ENCODE measurements at places on chromosomes 7 and 10. TPM values are rescaled to one million over a fixed set of nuclear protein-coding genes. Genes with fewer than 3 reads are reported as not detected.

DNA sequence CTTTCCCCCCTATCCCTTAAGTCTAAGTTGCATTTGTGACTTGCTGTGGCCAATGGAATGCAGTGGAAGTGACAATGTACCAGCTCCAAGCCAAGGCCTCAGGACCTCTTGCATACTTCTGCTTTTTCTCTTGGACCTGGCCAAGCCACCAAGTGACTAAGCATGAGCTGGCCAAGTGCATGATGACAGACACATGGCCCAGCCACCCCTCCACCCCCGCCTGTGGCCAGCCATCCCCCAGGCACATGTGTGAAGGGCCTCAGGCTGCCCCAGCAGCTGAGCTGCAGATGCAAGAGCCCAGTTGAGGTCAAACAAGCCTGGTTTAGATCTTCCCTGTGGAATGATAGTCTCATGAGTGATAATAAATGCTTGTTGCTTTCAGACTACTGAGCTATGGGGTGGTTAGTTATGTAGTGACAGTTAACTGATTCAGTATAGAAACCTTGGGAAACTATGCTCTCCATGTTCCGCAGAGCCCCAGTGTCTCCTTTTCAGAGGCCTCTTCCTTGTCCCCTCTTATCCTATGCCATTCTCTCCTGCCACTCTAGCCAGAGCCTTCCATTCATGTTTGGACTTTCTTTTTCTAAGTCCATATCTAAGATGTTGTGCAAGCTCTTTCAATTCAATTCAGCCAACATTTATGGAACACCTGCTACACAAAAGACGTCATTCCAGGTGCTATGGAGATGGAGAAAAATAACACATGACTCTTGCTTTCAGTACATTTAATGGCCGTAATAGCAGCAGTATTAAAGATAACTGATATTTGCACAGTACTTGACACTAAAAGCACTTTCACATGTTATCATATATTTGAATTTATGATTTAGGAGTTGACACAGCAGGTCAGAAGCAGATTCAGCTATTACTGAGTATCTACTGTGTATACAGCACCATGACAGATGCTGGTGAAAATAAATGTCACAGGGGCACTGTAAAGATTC is 55.5 kb upstream of the LOXL4 start:
- no peak overlapping the region for H3K4me3 ChIP-seq
- no peaks in the 10 kb centered on the region for H3K4me1 ChIP-seq
- H3K36me3 ChIP-seq, result no peaks in the 10 kb centered on the region
- no peak for DNase-seq
- H3K27ac ChIP-seq, result no peak overlapping the region
- H3K27me3 ChIP-seq, result 0 out of 2 replicates have a peak, but pooled peaks cover 2% of the 10 kb centered on the region

COL17A1 gene
- total RNA-seq, result 1.9 TPM

- DNase-seq, result no peak
- H3K4me1 ChIP-seq, result no peaks in the 10 kb centered on the region
- no peak overlapping the region for H3K27ac ChIP-seq
- H3K4me3 ChIP-seq, result no peak overlapping the region
- peaks cover 79% of the 10 kb centered on the region for H3K36me3 ChIP-seq
These were observed 18.0 kb downstream of the CALU start for GRCh38 chr7:128757203-128757602.

DNA sequence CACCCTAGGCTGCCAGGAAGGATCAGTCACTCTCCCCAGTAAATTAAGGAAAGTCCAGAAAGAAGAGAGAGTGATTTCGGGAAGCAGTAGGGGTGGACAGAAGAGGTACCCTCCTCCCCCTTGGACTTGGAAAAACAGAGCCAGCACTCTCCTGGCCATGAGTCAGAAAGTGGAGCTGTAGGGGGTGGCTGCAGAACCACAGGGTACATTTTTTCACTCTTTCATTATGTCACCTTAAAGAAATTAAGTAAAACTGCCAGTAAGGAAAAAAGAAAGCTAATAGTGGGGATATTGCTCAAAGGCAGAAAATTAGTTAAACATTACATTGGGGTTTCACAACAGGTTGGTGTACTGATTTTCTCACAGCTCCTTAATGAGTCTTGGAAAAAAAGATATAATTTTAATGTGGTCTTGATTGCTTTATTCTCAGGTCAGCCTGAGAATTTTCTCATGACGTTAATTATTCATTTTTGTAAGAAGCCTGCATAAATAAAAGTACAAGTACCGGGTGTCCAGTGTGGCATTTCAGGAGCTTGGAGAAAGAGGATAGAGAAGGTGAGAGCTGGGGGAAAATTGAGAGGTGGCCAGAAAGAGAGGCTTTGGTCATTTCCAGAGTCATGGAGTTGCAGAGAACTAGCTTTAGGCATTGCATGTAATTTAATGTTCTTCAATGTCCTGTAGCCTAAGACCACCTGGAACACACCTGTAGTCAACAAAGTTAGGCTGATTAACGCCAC is 23.2 kb upstream of the AOAH start:
- no peaks in the 10 kb centered on the region for H3K27me3 ChIP-seq
- no peak overlapping the region for H3K4me3 ChIP-seq
- H3K4me1 ChIP-seq, result no peaks in the 10 kb centered on the region
- no peak overlapping the region for H3K27ac ChIP-seq
- no peaks in the 10 kb centered on the region for H3K36me3 ChIP-seq

- no peak overlapping the region for H3K4me3 ChIP-seq
- no peaks in the 10 kb centered on the region for H3K4me1 ChIP-seq
- no peaks in the 10 kb centered on the region for H3K36me3 ChIP-seq
- H3K27me3 ChIP-seq, result no peaks in the 10 kb centered on the region
- no peak overlapping the region for H3K27ac ChIP-seq
- DNase-seq, result no peak
These were observed 32.8 kb downstream of the JCAD start for GRCh38 chr10:30026578-30026977.

DNA sequence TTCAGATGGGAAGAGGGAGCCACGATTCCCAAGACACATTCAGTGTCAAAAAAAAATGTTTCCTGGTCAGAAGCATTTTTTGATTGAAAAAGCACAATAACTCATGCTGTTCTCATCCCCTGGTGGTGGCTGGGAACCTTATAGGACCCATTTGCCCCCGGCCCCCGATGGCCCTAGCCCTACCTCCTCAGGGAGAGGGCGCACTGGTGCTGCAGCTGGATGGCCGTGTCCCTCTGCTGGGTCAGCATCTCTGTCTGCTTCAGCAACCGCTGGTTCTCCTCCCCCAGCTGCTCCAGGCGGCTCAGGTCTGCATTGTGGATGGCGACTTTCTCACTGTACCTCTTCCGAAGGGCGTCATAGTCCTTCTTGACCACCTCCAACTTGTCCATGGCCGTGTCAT is 83.3 kb downstream of the DLG5 start:
- no peak overlapping the region for H3K27ac ChIP-seq
- H3K27me3 ChIP-seq, result no peaks in the 10 kb centered on the region
- peaks cover 3% of the 10 kb centered on the region for H3K4me1 ChIP-seq
- peak; percentile 34 for DNase-seq

GRCh38 chr10:129095680-129096064 is 371.4 kb upstream of the MGMT start:
- no peaks in the 10 kb centered on the region for H3K4me1 ChIP-seq
- no peak overlapping the region for H3K4me3 ChIP-seq
- no peaks in the 10 kb centered on the region for H3K27me3 ChIP-seq
- no peaks in the 10 kb centered on the region for H3K36me3 ChIP-seq

DNA sequence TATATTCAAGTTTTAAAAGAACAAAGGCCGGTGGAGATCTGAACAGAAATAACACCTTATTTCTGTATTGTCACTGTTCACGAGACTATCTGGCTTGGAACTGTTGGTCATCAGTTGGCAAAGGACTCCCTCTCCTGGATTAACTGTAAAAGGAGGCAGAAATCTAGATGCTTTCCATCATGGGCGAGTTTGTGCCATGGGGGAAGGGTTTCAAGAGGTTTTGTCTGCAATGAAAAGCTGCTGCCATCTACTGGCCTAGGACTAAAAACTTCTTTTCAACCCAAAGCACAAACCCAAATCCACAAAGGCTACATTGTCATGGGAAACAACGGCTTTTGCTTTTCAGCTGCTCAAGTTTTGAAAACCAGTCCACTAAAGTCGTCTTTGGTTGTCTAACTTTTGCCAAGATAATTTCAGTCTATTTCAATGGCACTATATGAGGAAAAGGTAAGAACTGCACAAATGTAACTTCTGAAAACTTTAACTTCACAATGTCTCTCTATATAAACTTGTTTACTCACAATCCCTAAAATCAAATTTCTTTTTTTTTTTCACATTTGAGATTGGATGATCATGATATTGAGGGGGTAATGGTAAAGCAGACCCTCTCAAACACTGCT is 196.8 kb downstream of the SKAP2 start:
- H3K36me3 ChIP-seq, result no peaks in the 10 kb centered on the region
- H3K4me3 ChIP-seq, result no peak overlapping the region
- H3K27me3 ChIP-seq, result no peaks in the 10 kb centered on the region
- H3K4me1 ChIP-seq, result no peaks in the 10 kb centered on the region
- peak; percentile 89 for DNase-seq
- H3K27ac ChIP-seq, result no peak overlapping the region

PTPRE gene
- total RNA-seq, result 0.70 TPM

DNA sequence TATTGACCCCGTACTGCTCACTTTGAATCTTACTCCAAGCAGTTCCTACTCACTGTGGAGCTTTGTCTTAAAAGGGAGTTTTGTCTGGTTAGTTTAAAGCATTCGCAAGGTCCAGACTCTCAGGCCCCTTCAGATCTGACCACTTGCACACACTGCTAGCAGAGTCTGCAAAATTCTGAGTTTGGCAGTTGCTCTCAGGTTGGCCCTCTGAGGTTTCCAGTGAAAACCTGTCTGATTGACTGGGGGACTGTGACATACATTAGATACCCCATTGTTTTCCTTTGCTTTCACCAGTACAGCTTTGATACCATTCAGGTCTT is 149.2 kb downstream of the XPNPEP1 start:
- H3K27me3 ChIP-seq, result no peaks in the 10 kb centered on the region
- H3K4me1 ChIP-seq, result peaks cover 4% of the 10 kb centered on the region
- no peak for DNase-seq
- H3K4me3 ChIP-seq, result no peak overlapping the region
- H3K36me3 ChIP-seq, result no peaks in the 10 kb centered on the region

GRCh38 chr7:106866298-106867281 is 1.5 kb downstream of the PIK3CG start:
- H3K4me1 ChIP-seq, result no peaks in the 10 kb centered on the region
- no peaks in the 10 kb centered on the region for H3K27me3 ChIP-seq
- DNase-seq, result no peak
- H3K4me3 ChIP-seq, result no peak overlapping the region
- H3K27ac ChIP-seq, result no peak overlapping the region
- no peaks in the 10 kb centered on the region for H3K36me3 ChIP-seq

DNA sequence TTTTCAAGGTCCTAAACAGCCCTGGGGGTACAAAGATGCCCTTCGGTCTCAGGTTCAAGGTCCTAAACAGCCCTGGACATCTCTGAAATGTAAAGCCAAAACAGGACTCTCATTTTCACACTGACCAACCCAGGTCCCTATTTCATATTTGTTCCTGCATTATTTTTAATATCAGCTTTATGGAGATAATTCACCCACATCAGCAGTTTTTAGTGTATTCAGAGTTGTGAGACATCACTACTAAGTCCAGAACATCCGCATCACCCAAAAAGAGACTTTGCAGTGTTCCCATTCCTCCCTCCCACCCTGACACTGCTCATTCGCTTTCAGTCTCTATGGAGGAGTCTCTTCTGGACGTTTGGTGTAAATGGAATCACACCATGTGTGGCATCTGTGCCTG is 420.2 kb downstream of the PTPRN2 start:
- no peak for DNase-seq
- H3K27ac ChIP-seq, result no peak overlapping the region
- no peak overlapping the region for H3K4me3 ChIP-seq
- H3K36me3 ChIP-seq, result peaks cover 28% of the 10 kb centered on the region
- no peaks in the 10 kb centered on the region for H3K4me1 ChIP-seq

GRCh38 chr10:131803860-131804425 is 96.9 kb upstream of the PPP2R2D start:
- no peak overlapping the region for H3K4me3 ChIP-seq
- no peak for DNase-seq
- H3K4me1 ChIP-seq, result peaks cover 4% of the 10 kb centered on the region
- H3K27me3 ChIP-seq, result no peaks in the 10 kb centered on the region
- H3K27ac ChIP-seq, result no peak overlapping the region

SLC18A3 gene
- total RNA-seq, result not detected

STAM gene
- total RNA-seq, result 26.9 TPM

GRCh38 chr7:118060692-118061091 is 123.3 kb upstream of the LSM8 start:
- DNase-seq, result no peak
- H3K27me3 ChIP-seq, result no peaks in the 10 kb centered on the region
- no peaks in the 10 kb centered on the region for H3K4me1 ChIP-seq
- no peak overlapping the region for H3K4me3 ChIP-seq
- H3K27ac ChIP-seq, result no peak overlapping the region
- H3K36me3 ChIP-seq, result no peaks in the 10 kb centered on the region

- no peaks in the 10 kb centered on the region for H3K27me3 ChIP-seq
- H3K36me3 ChIP-seq, result no peaks in the 10 kb centered on the region
- no peak overlapping the region for H3K4me3 ChIP-seq
- H3K4me1 ChIP-seq, result no peaks in the 10 kb centered on the region
These were observed 103.3 kb upstream of the CHST15 start for GRCh38 chr10:124196659-124197058.

GRCh38 chr10:17831341-17831740 is 22.2 kb downstream of the MRC1 start:
- no peaks in the 10 kb centered on the region for H3K36me3 ChIP-seq
- no peak overlapping the region for H3K27ac ChIP-seq
- no peaks in the 10 kb centered on the region for H3K27me3 ChIP-seq
- no peak for DNase-seq
- no peaks in the 10 kb centered on the region for H3K4me1 ChIP-seq
- no peak overlapping the region for H3K4me3 ChIP-seq

STOX1 gene
- total RNA-seq, result 5.8 TPM

- no peak for DNase-seq
- peak overlapping the region; percentile 69 for H3K4me3 ChIP-seq
- no peaks in the 10 kb centered on the region for H3K27me3 ChIP-seq
- peaks cover 8% of the 10 kb centered on the region for H3K36me3 ChIP-seq
These were observed 107.8 kb downstream of the CUBN start for GRCh38 chr10:17021656-17022465.

DNA sequence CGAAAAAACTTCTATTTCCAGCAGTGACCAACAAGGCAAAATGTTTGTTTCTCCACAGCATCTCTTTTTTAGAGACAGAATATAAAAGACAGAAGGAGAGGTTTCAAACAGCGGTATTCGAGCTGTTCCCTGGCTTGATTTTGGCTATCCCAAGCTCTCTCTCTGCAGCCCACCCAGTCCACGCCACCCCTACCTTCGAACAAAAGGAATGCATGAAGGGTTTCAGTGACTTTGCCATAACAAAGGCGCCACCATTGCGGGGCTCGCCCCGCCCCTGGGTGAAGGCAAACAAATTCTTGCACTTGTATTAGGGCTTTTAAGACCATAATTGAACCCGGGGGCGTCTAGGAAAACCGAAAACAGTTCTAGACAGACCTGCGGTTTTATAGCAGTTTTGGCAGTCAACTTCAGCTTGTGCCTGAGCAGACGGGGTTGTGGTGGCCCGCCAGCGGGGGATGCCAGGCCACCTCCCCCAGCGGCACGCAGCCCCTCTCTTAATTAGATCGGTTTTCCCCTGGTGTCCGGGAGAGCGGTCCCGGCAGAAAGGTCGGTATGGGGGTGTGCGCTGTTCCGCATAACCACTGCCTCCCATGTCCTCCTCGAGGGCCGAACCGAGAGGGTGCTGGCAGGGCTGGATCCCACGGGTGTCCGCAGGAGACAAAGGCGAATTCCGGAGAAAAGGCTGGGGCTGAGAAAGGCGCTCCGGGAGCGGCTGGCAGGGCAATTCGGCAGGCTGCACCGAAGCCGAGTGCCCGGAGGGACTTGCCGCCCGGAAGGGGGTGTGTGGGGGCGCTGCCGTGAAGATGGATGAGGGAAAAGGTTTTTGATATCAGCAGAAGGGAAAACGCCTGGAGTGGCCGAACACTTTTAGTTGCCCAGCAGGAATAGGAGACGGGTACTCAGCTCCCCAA is 2.7 kb upstream of the HOXA11 start:
- H3K36me3 ChIP-seq, result no peaks in the 10 kb centered on the region
- peak overlapping the region; percentile 73 for H3K4me3 ChIP-seq
- no peak overlapping the region for H3K27ac ChIP-seq
- peak; percentile 53 for DNase-seq

Data from H9 (cell line).